Prostate gland (tissue), 2 donors: ENCODE measurements at places on chromosomes 7 and 10. TPM values are rescaled to one million over a fixed set of nuclear protein-coding genes. Genes with fewer than 3 reads are reported as not detected.

- no peak for DNase-seq
Observed at GRCh38 chr7:107860981-107861652, 29.9 kb upstream of the DLD start.

DNA sequence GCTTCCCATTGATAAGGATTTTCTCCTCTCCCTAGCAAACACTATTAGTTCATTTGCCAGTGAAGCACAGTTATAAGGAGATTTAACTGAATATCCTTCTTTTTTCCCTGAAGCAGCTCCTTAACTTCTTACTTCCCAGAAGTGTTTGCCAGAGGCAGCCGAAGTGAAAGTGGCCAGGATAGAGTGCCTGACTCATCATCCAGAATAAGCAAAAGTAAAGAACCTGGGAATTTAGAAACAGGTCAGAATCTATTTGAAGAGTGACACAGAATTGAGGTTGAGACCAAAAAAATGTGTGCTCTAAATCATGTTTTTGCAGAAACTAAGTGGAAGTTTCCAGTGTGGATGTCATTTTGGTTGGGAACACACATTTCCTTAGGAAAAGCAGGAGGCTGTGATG, 249.6 kb upstream of the VWC2 start:
- no peak for DNase-seq

GRCh38 chr7:6607651-6608051, 7.8 kb upstream of the ZNF853 start:
- no peak for DNase-seq

GRCh38 chr10:126160971-126161630, 227.2 kb downstream of the ADAM12 start:
- no peak for DNase-seq

- no peak for DNase-seq
Observed at GRCh38 chr10:70902661-70903261, 14.4 kb upstream of the PCBD1 start.

DNA sequence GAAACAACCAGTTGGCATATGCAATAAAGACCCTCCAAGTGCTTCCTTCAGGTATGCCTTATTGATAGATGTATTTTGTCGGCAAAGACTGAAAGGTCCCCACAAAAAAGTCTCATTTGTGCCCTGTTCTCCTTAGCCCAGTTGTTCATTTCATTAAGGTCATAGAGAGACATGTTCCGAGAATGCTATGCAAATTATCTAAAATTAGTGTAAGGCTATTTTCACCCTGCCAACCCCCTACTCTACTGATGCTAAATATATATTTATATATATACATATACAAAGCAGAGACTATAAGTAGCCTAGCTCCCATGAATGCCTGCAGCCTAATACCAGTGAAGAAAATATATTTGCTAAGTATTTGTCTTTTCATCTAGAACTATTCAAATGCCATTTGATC, 96.7 kb upstream of the ADO start:
- DNase-seq = no peak

- DNase-seq = no peak
Observed at GRCh38 chr7:128362670-128363069, 1.2 kb upstream of the PRRT4 start.

DNA sequence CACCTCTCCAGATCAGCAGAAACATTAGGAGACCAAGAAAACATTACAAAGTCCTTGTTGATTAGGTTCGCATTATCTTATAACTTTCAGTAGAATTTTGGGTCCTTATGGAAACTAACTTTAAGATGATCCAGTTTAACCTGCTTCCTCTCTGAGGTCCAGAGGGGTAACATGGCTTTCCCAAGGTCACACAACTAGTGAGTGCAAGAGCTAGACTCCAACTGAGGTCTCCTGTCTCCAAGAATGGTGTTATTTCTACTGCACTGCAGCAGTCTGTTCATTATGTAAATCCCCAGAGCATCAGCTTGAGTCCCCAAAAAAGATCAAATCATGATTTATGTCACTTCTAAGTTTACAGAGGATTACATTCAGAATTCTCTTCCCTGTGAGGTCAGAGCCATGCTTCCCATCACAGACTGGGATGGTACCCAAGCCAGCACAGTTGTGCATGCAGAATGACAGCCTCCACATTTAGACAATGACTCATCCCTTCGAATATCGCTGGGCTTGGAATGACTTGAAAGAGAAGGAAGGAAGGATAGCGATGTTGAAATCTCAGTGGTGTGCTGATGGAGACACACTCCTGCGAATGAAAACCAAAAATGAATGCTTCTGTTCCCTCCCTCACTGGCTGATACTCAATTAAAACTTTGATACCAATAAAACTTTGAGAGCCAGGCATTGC, 163.1 kb upstream of the PLXNA4 start:
- no peak for DNase-seq

DNA sequence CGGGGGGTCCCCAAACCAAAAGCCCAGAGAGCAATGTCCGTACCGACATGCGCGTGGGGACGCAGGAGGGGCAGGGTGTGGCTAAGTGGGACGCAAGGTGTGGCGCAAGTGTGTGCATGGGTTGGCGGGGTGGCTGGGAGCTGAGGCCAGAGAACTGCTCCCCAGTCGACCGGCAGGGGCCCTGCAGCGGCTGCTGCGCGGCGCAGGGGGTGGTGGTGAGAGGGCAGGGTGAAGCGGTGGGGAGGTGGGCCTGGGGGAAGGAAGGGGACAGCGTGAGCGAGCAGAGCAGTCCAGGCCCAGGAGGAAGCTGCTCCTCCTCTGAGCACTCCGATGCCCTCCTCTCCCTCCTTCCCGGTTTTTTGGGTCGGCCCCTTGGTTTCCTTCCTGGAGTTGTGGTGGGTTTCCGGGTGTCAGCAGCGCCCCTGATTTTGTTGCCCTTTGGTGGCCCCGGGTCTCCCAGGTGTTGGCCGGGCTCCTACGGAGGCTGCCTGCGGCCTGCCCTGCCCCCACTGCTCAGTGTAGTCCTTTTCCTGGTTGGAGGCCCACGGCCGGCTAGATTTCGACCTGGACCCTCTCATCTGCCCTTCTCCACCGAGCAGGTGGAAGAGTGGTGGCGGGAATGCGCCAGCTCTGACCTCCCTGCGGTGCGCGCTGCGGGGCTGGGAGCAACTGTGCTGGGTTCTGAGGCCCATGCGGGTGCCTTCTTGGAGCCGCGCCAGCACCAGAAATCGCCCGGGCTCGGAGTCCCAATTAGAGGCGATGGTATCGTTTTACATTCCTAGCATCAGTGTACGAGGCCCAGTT, 40.5 kb upstream of the COMTD1 start:
- no peak for DNase-seq

GRCh38 chr10:71974489-71975021, 10.4 kb downstream of the CHST3 start:
- no peak for DNase-seq

- no peak for DNase-seq
Observed at GRCh38 chr7:12028508-12028907, 182.6 kb upstream of the TMEM106B start.

- DNase-seq = no peak
Observed at GRCh38 chr7:25034136-25034535, 54.2 kb upstream of the OSBPL3 start.

DNA sequence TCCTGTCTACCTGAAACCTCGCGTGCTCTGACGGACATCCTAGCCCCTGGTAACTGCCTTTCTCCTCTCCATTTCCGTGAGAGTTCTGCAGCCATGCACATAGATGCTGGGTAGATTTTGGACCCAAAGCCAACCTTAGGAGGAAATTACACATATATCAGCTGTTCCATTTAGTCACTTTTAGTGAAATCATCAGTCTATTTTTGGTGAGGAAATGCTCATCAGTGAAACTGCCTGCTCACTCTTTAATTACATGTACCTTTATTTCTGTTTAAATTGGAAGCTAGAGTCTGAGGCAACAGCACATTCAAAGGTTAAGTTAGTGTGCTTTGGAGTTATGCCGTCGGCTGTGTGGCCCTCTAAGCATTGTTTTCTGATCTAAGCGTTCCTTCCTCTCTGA, 231.3 kb downstream of the WDR37 start:
- no peak for DNase-seq

DNA sequence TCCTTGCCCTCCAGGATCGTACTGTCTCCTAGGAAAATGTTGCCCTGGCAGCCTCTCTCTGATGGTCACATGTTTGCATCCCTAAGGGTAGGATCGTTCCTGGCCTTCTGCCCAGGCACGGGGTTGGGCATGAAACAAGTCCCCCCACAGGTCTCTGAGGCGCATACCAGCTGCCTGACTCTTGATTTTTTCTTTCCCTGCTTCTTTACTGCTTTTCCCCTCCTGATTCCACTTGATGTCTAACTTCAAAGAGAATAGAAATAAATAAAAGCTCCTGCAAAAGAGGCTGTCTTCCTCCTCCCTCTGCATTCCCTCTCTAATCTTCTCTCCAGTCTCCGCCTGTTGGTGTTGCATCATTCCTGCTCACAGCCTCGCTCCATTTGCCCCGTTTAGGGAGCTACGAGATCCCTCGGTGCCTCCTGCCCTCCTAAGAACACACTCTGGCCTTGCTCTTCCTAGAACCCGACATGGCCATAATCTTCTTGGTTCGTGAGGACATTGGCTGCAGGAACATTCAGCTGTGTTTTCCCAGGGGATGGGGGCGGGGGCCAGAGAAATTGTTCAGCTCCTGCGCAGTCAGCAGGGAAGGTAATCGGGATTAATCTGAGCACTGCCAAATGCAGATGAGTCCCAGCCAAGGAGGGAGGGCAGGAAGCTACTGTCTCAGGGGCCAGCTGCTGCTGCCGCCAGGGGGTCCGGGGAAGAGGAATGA, 26.0 kb downstream of the LEP start:
- DNase-seq = peak; percentile 71

- DNase-seq = no peak
Observed at GRCh38 chr7:2661602-2662272, 26.3 kb upstream of the AMZ1 start.

GRCh38 chr7:54581511-54581910, 39.3 kb downstream of the VSTM2A start:
- DNase-seq = no peak

GRCh38 chr7:132115028-132115427, 461.2 kb downstream of the PLXNA4 start:
- DNase-seq = no peak

DNA sequence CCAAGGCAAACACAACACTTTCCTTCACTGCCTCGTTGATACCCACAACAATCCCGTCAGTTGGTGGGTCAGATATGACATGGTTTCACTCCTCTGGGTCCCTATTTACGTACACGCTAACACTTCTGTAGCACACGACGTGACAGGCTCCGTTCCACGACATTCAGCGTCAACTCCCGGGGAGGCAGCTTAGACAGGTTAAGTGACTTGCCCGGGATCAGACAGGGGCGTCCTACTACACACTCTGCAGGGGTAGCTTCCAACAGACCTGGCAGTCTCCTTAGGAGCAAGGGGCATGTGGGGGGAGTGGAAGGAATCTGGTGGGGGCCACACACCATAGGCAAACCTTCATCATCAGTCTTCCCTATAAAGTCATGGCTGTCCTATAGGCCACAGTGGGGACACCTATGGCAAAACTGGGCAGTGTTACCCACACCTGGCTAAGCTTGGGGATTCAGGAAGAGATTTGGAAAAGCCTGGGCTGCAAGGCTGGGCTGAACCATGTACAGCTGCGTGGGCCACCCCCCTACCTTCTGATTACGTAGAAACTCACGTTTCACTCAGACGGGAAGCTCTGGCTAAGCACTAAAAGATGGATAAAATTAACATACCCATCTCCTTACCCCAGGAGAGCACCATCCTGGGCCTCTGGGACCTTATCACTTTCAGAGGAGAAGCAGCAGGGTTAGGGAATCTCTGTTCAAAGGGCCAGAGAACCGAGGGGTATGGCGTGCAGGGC, 2.0 kb downstream of the TYSND1 start:
- DNase-seq = no peak

DNA sequence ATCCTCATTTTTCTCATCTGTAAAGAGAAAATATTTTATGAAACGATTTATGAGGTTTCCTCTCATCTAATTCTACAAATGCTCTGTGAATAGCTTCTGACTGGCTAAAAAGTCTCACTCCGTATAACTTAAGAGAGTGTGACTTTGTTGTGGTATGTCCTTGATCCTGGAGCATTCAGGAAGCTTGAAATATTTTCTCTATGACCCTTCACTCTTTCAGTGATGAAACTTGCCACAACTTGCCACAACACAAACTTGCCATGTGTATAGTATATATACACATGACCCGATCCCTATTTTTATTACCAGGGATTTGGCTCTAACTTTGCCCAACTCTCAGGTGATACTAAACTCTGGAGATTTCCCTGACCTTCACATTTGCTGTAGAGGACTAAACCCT, 74.1 kb downstream of the TES start:
- DNase-seq = no peak

DNA sequence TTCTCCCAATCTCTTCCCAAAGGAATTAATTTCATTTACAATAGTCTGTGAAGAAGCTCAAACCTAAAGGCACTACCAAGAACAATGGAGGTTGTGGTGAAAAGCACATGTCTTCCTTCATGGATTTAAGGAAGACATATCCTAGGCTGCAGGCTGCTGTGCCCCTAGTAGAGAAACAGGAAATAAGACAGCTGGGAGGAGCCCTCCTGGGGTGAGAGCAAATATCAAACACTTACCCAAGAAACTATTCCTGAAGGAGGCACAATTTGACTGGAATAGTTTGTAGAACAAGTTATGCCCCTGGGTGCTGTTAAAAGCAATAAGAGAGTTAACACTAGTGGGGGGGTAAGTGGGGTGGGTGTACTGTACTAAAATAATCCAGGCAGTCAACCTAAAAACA, 30.1 kb downstream of the PDZD8 start:
- DNase-seq = no peak

DNA sequence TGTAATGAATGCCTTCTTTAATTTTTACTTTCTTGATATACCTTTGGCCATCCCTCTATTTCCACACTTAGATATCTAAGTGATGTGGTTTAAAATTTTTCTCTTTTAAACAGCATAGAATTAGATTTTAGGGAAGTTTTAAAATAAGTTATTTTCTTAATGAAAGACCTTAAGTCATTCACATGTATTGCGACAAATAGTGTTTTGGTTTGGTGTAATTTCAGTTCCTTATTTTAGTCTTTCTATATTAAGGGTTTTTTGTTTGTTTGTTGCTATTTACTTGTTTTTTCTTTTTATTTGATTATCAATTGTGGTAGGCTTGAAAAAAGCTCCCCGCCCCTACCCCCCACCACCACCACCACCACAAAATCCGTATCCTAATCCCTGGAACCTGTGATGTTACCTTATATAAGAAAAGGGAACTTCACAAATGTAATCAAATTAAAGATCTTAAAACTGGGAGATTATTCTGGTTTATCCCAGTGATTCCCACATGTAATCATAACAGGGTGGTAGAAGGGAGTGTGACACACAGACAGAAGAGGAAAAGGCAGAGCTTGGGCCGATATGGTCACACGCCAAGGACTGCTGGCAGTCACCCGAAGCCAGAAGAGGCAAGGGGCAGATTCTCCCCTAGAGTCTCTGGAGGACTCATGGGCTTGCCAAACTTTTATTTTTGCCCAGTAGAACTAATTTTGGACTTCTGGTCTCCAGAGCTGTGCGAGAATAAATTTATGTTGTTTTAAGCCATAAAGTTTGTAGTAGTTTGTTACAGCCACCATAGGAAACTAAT, 149.7 kb downstream of the NPSR1 start:
- DNase-seq = no peak

GRCh38 chr10:78070726-78071125, 37.1 kb downstream of the RPS24 start:
- DNase-seq = no peak

The CCDC71L gene
- total RNA-seq = 10.1 TPM

The MMP21 gene
- not detected for total RNA-seq

The CXCL12 gene
- 6.9 TPM for total RNA-seq

The MMRN2 gene
- total RNA-seq = 26.1 TPM

The PTF1A gene
- 1.9 TPM for total RNA-seq

The CPVL gene
- 4.7 TPM for total RNA-seq

The NKX2-3 gene
- total RNA-seq = not detected

The ADCY1 gene
- total RNA-seq = 4.5 TPM

The GJD4 gene
- not detected for total RNA-seq

The KMT2C gene
- 70.8 TPM for total RNA-seq

The SPAM1 gene
- total RNA-seq = not detected

The PNLIPRP3 gene
- 0.14 TPM for total RNA-seq

The DGKB gene
- 0.45 TPM for total RNA-seq

The IFIT2 gene
- total RNA-seq = 4.1 TPM
